ENCODE measurements at places on chromosomes 5 and 9.

DNA sequence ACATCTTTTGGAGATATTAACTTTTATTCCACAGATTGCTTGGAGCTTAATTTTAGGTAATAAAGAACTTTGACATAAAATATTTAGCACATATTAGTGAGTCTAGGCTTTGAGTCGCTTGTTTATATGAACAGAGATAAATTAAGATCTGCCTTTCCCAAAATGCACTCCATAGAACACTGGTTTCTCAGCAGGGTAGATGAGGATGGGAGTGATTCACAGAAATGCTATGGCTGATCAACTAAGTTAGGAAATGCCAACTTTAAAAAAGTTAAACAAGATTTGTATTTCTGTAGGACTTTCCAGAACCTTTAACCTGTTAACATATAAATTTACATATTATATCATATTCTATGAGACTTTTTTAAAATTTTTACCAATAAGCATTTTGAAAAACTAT is 65.2 kb downstream of the STARD4 start:
- no peak for DNase-seq

GRCh38 chr9:20591223-20591622 is 31.1 kb downstream of the MLLT3 start:
- DNase-seq = no peak

DNA sequence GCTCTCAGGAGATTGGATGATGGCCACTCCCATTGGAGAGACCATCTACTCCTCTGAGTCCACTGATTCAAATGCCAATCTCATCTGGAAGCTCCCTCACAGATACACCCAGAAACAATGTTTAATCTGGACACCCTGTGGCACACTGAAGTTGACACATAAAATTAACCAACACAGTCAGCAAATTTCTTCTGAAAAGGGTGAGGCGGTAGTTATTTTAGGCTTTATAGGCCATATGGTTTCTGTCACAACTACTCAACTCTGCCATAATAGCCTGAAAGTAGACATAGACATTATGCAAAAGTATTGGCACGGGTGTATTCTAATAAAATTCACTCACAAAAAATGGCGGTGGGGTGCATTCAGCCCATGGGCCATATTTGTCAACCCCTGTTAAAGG is 244.5 kb upstream of the VLDLR start:
- DNase-seq = no peak

DNA sequence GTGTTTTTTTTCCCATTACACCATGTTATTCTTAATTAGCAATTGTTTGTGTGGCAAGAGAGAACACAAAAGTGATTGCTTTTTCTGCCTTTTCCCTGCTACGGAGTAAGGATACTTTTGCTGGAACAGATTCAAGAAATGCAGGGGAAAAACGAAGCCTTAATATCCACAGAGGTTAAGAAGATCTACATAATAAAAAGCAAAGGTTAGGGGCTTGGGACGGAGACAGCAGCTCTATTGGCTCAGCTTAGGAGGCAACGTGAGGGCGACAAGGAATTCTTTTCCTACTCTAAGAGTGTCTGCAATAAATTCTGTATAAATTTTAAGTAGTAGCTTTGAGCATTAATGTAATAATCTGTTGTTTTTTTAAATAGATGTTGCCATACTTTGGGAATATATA is 693.3 kb downstream of the DTWD2 start:
- no peak for DNase-seq

DNA sequence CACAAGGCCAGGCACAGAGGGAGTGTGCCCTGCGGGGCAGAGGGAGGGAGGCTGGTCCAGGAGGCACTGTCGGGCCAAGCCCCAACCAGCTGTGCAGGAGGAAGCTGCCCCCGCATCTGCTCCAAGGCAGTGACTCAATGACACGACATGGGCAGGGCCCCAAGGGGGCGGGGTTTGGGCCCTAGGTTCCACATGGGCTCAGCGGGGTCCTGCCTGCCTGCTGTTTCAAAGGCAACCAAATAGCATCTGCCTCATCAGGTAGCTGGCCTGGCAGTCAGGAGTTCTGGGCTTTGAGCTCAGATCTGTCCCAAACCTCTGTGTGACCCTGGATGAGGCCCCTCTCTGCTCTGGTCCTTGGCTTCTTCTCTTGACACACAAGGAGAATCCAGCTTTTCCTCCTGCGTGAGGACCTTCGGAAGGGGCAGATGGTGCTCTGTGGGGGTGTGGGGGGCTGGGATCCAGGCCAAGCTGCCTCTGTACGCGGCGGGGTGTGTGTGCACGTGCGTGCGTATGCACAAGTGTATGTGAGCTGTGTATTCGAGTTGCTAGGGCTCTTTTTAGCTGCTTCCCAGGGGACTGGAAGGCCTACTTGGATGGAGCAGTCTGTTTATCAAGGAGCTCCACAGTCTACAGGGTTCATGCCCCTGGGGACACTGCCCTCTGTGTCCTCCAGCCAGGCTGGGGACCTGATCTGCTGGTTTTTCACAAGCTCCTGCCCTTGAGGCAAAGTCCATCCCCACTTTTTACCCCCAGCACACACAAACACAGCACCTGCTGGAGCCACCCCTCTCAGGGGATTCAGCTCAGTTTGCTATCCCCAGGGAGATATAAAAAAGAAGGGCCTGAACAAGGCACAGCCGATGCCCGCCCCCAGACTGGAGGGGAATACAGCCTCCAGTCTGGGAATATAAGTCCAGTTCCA is 138.9 kb downstream of the RGS3 start:
- peak; percentile 48 for DNase-seq

DNA sequence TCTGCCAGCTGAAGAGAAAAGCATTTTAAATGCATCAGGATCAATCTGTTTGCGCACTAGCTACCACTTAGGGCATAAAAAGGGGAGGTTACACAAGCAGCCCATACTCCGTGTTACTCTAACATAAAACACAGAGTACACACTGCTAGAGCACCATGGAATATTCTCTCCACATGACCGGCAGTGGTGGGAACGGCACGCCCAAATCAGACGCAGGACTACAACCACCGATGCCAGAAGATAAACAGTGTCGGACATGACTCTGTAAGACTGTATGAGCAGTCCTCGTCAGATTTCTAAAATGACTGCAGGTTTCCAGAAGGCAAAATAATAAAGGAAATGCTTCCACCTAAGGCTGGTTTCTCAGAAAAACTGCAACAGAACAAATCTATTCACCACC is 40.0 kb downstream of the CDK5RAP2 start:
- DNase-seq = no peak
